Suprapubic skin (tissue), 4 donors: ENCODE measurements at places on chromosomes 2 and 18. TPM values are rescaled to one million over a fixed set of nuclear protein-coding genes. Genes with fewer than 3 reads are reported as not detected.

The SERPINB4 gene
- not detected for total RNA-seq

The TCF23 gene
- total RNA-seq = 0.11 TPM

The WNT10A gene
- total RNA-seq = 20.7 TPM

The UGT1A10 gene
- total RNA-seq = not detected

The FOXD4L1 gene
- total RNA-seq = not detected

The RTP5 gene
- not detected for total RNA-seq

The CYTIP gene
- total RNA-seq = 6.8 TPM

The NT5DC4 gene
- not detected for total RNA-seq

- no peak overlapping the region for H3K4me3 ChIP-seq
- no peaks in the 10 kb centered on the region for H3K27me3 ChIP-seq
- no peak overlapping the region for H3K27ac ChIP-seq
Measured at GRCh38 chr2:223970343-223971128, 13.3 kb downstream of the MRPL44 start.

- no peak for DNase-seq
- no peaks in the 10 kb centered on the region for H3K36me3 ChIP-seq
- H3K27ac ChIP-seq = no peak overlapping the region
- peaks cover 33% of the 10 kb centered on the region for H3K4me1 ChIP-seq
- no peak overlapping the region for H3K4me3 ChIP-seq
Measured at GRCh38 chr2:101733257-101733993, 35.9 kb downstream of the MAP4K4 start.

DNA sequence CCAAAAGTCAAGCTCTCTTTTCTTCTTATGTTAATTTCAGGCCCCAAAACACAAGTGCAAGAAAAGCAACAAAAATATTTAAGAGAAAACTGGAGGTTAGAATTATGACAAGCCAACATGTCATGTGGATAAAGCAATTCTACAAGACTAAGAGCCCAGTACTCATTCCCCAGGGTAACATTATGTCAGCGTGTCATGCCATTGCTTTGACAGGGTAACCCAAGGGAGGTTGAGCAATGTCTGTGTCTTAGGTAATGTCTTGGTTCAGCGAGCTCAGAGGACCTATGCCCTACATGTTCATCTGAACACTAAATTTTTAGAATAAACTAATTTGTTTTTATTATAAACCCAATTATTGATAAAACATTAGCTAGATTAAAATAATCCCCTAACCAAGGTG, 173.2 kb upstream of the ZNF804A start:
- no peak overlapping the region for H3K4me3 ChIP-seq
- no peaks in the 10 kb centered on the region for H3K27me3 ChIP-seq
- H3K27ac ChIP-seq = no peak overlapping the region
- H3K36me3 ChIP-seq = no peaks in the 10 kb centered on the region
- H3K4me1 ChIP-seq = no peaks in the 10 kb centered on the region

DNA sequence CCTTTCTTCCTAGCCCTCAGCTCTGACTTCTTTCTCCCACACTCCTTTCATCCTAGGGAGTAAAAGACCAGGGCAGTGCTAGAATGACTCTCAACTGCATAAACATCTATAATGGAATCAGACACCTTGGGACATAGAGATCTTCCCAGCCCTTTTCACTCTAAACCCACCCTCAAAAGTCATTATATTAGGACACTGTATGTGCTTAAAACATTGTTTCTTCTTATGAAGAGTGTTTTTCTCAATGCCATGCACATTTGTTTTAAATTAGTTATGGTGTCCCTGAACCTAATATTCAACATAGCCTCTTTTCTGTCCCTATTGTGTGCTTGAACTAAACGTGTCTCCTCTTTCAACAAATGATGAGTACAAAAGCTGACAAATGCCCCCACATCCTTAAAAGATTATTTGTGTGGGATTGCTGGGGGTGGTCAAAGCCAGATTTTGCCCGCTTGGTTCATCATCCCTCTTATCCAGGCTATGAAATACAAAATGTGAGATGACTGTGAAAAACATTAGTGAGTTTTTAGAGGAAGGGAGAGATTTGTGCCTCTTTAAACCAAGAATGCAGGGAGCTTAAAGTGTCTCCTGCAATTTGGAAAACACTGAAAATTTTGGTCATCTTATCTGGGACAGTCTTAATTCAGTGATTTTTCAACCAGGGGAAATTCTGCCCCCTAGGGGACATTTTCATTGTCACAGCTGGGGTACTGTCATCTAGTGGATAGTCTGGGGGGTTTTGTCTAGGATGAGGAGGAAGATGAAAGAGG, 29.0 kb downstream of the SERPINB5 start:
- peaks cover 23% of the 10 kb centered on the region for H3K36me3 ChIP-seq
- no peak for DNase-seq
- H3K27me3 ChIP-seq = no peaks in the 10 kb centered on the region
- no peak overlapping the region for H3K4me3 ChIP-seq
- H3K4me1 ChIP-seq = peaks cover 7% of the 10 kb centered on the region

DNA sequence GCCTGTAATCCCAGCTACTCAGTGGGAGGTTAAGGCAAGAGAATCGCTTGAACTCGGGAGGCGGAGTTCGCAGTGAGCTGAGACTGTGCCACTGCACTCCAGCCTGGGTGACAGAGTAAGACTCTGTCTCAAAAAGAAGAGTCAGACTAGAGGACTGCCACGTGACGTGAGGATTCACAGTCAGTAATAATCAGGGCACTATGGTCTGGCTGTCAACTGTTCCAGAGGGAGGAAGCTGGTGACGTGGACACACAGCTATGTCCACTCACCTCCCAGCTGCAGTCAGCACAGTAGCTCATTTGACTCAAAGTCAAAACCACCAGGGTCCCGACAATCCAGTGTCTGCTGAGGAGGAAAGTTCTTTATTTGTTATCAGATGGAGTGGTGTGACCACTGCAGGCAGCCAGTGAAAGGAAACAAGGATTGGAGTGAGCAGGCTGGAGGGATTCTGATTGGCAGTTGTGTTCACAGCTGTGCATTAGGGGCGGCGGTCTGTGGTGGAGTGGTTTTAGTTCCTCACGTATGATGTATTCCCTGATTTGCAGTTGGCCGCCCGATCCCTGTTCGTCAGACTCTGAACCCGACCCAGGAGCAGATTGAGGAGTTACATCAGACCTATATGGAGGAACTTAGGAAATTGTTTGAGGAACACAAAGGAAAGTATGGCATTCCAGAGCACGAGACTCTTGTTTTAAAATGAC, 37.9 kb downstream of the MOGAT1 start:
- H3K36me3 ChIP-seq = no peaks in the 10 kb centered on the region
- peak; percentile 78 for DNase-seq
- H3K27me3 ChIP-seq = peaks cover 2% of the 10 kb centered on the region
- peak overlapping the region; percentile 27 for H3K4me3 ChIP-seq
- H3K27ac ChIP-seq = no peak overlapping the region

- no peak overlapping the region for H3K4me3 ChIP-seq
- no peaks in the 10 kb centered on the region for H3K36me3 ChIP-seq
- H3K4me1 ChIP-seq = peaks cover 4% of the 10 kb centered on the region
Measured at GRCh38 chr2:66862885-66863650, 428.1 kb downstream of the MEIS1 start.

DNA sequence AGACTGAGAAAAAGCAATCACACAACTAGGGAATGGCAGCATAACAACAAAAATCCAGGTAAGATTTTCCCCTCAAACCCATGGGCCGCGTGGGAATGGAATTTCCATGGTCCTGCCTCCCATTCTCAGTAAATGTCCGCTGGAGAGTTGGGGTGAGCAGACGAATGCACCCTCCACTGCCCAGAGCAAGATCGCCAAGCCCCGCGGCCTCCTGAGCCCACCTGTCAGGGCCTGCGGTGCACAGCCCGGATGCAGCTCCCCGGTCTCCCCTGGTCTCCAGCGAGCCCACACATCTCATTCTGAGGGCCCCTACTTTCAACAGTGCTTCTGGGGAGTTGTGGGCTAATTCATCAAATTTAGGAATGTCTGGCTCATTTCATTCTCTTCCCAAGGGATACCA, 327.4 kb upstream of the HS6ST1 start:
- no peaks in the 10 kb centered on the region for H3K4me1 ChIP-seq
- H3K4me3 ChIP-seq = no peak overlapping the region
- H3K36me3 ChIP-seq = no peaks in the 10 kb centered on the region

DNA sequence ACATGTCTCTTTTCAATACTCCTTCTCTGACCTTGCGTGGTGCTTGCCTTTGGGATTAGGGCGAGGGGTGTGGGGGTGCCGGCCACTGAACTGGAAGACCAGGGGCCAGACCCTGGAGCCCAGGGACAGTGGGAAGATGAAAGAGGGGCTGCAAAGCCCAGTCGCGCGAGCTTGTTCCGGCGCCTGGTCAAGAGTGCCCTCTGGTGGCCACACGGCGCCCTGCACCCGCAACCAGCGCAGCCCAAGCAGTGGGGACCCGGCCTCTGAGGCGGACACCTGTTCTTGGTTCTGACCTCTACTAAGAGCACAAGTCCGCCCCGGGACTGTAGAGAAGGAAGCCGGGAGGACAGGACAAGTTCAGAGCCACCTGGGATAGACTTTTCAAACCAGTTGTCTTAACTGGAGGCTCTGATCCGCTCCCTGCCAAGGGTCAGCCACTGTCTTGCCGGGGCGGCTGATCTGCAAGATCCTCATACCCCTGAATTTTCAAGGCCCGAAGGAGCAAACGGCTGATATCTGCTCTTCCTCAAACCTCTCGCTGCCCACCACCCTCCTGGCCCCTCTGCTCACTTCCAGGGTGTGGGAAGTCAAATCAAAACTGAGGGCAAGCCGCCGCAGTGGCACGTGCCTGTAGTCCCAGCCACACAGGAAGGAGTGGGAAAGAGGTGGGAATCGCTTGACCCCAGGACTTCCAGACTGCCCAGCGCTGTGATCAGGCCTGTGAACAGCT, 14.9 kb upstream of the MSH6 start:
- no peaks in the 10 kb centered on the region for H3K27me3 ChIP-seq
- DNase-seq = peak; percentile 86
- H3K36me3 ChIP-seq = no peaks in the 10 kb centered on the region
- H3K27ac ChIP-seq = no peak overlapping the region

- DNase-seq = no peak
- H3K4me1 ChIP-seq = no peaks in the 10 kb centered on the region
- H3K4me3 ChIP-seq = no peak overlapping the region
- peaks cover 5% of the 10 kb centered on the region for H3K27me3 ChIP-seq
- no peaks in the 10 kb centered on the region for H3K36me3 ChIP-seq
Measured at GRCh38 chr2:204228169-204228886, 291.8 kb downstream of the ICOS start.

- H3K27me3 ChIP-seq = no peaks in the 10 kb centered on the region
- no peak for DNase-seq
Measured at GRCh38 chr2:111236025-111236424, 115.3 kb downstream of the BCL2L11 start.

- H3K27me3 ChIP-seq = no peaks in the 10 kb centered on the region
- no peak for DNase-seq
- H3K4me3 ChIP-seq = no peak overlapping the region
- no peak overlapping the region for H3K27ac ChIP-seq
- H3K36me3 ChIP-seq = no peaks in the 10 kb centered on the region
Measured at GRCh38 chr2:224682134-224682533, 34.0 kb downstream of the CCDC195 start.

- H3K36me3 ChIP-seq = no peaks in the 10 kb centered on the region
- peak; percentile 63 for DNase-seq
- H3K4me3 ChIP-seq = no peak overlapping the region
Measured at GRCh38 chr2:25690058-25690457, 16.7 kb upstream of the DTNB start.

DNA sequence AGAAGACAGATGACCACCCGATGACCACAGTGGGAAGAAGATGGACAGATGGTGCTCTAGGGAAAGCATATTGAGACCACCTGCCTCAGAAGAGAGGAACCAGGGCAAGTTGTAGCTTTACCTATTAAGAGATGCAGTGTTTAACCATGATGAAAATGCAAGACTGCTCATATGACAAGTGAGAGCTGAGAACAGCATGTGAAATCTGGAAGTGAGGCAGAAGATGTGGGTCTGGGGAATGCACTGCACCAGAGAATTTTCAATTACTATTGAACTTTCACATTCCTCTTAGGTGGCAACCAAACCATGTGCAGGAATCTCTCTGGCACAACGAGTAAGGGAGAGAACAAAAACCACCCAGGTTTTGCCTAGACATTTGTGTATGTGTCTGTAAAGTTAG, 184.8 kb upstream of the CRIM1 start:
- H3K4me3 ChIP-seq = no peak overlapping the region
- no peaks in the 10 kb centered on the region for H3K36me3 ChIP-seq
- no peaks in the 10 kb centered on the region for H3K27me3 ChIP-seq
- no peak for DNase-seq
- no peaks in the 10 kb centered on the region for H3K4me1 ChIP-seq
- H3K27ac ChIP-seq = no peak overlapping the region

DNA sequence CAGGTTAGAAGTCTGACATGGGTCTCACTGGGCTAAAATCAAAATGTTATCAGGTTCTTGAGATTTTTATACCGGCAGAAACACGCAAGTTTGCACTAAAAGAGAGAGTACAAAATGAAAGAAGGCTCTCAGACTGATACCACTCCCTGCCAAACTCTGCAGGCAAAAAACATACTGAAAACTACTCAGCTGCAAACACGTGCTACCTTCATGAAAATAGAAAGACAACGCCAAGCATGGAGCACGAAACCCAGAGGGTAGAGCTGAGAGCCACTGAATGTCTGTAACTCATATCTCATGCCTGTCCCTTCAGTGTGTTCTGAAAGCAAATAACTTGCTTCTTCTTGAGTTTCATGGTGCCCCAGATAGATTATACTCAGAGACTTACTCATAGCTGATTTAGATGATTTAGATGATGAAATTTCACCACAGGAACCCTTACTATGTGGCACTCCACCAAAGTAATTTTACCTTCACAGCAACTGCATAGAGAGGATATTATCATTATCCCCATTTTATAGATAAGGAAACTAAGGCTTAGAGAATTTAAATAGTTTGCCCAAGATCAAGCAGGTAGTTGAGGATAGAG, 313.0 kb upstream of the SLC39A10 start:
- no peaks in the 10 kb centered on the region for H3K27me3 ChIP-seq
- H3K4me1 ChIP-seq = no peaks in the 10 kb centered on the region
- no peak for DNase-seq

DNA sequence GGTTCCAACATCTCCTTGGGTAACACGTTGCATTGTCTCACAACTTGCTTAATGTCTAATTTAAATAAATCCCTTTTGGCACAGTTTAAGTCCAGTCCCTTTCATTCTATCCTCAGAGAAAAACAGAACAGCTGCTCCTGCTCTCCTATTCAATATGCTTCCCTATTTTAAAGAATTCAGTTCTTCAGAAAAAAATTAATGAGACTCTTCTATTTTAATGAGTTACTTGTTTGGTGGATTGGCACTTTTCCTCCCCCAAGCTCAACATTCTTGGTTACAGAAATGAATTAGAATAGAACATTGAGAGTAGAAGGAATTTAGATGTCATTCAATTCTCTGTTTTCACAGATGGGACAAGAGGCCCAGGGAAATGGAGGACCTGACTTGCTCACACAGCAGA, 116.9 kb upstream of the ATP8B1 start:
- DNase-seq = no peak
- peaks cover 9% of the 10 kb centered on the region for H3K4me1 ChIP-seq
- no peak overlapping the region for H3K27ac ChIP-seq
- H3K4me3 ChIP-seq = no peak overlapping the region
